ENCODE measurements at places on chromosomes 6 and 20. TPM values are rescaled to one million over a fixed set of nuclear protein-coding genes. Genes with fewer than 3 reads are reported as not detected.

Gene DSTN
- 409 TPM for total RNA-seq

Gene MYBL2
- total RNA-seq = 1.3 TPM

Gene ABHD12
- total RNA-seq = 61.5 TPM

Gene MAPK14
- 56.6 TPM for total RNA-seq

Gene SLC24A3
- total RNA-seq = 5.2 TPM

Gene PAK5
- total RNA-seq = 0.13 TPM

Gene ADTRP
- total RNA-seq = 2.7 TPM

Gene AP5S1
- 19.5 TPM for total RNA-seq
